ENCODE measurements at places on chromosomes 5 and 9.

DNA sequence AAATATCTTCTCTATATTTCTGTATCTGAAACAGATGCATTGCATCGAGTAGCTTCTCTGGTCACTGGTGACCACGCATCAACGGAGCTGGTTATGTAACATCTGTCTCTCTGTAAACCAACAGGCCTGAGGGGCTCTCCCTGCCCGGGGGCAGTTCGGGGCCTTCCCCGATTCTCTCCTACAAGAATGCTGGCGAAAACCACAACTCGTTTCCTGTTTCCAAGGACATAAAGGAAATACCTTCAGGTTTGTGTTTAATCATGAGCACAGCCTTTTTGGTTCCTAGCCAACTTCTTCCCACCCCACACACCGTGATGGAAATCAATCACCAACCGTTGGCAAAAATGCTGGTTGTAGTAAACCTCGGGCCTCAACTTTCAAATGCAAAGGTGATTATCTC is 25.1 kb downstream of the GDNF start:
- no peak for DNase-seq

DNA sequence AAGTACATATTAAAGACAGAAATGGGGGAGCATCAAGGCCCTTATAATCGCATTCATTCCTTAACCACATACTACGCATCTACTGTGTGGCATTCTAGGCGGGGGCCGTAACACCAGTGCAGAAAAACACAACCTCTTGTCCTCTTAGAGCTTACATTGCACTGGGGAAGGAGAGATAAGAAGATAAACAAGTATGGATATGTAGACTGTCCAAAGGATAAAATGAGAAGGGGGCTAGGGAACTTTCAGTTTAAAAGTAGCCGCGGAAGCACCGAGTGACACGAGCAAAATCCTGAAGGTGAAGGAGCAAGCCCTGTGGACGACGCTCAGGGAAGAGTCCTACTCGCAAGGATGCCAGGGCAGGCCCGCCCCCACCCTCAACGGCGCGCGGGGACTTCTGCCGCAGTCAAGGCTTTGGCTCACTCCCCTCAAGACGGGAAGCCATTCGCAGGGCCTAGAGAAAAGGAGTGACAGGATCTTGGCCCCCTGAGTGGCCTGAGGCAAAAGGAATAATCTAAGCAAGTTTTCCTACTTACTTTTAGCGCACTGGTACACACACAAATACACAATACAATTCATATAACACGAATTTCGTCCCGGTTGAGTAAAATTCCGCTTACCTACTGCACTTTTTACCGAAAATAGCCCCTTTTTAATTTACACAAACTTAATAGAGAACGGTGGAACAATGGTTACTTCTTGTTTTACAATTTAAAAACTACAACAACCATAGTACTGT is 1.3 kb upstream of the NIPBL start:
- DNase-seq = no peak

- DNase-seq = no peak
Measured at GRCh38 chr5:115738830-115739229, 77.6 kb downstream of the CDO1 start.

GRCh38 chr9:114169952-114170770 is 14.8 kb downstream of the COL27A1 start:
- DNase-seq = peak; percentile 73

DNA sequence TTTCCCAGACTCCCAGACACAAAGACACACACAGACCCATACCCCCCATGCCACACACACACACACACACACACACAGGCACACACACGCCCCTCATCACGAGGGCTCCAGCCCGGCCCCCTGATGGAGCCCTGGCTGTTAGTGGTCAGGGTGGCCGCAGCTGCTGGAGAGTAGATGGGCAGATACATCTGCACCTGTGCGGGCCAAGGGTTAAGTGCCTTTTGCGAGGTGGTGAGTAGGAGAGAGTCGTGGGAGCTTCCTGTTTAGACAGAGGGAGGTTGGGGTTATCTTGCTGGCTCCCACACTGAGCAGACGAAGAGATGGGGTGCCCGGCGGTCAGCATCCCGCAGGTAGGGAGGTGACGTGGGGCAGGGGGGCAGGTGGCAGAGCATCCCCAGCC is 8.2 kb downstream of the PRRX2 start:
- DNase-seq = no peak

- DNase-seq = no peak
Measured at GRCh38 chr9:130414910-130415746, 29.6 kb upstream of the ASS1 start.

DNA sequence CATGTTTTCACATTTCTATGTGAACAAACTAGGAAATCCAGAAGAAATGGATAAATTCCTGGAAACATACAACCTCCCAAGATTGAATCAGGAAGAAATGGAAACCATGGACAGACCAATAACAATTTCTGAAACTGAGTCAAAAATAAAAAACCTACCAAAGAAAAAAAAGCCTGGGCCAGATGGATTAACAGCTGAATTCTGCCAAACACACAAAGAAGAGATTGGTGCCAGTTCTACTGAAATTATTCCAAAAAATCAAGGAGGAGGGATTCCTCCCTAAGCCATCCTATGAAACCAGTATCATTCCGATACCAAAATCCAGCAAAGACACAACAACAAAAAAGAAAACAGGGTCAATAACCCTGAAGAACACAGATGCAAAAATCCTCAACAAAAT is 166.9 kb upstream of the FBXL7 start:
- no peak for DNase-seq

GRCh38 chr9:876425-876824 is 34.9 kb downstream of the DMRT1 start:
- no peak for DNase-seq

DNA sequence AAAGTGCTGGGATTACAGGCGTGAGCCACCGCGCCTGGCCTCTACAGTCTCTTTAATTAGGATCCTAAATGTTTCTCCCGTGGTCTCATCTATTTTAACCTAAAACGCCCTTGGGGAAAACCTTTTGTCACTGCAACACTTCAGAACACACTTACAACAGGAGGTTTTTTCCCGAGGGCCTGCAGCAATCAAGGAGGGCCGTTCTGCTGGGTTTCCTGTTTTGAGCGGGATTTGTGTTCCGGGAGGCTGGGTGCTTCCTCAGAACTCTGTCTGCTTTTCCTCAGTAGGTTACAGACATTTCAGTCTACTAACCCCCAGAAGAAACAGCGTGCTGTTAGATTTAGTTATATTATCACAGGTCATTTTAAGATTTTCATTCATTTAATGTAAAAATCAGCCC is 65.4 kb upstream of the IRX4 start:
- DNase-seq = no peak

GRCh38 chr5:135440916-135441315 is 6.2 kb downstream of the DCANP1 start:
- DNase-seq = no peak

DNA sequence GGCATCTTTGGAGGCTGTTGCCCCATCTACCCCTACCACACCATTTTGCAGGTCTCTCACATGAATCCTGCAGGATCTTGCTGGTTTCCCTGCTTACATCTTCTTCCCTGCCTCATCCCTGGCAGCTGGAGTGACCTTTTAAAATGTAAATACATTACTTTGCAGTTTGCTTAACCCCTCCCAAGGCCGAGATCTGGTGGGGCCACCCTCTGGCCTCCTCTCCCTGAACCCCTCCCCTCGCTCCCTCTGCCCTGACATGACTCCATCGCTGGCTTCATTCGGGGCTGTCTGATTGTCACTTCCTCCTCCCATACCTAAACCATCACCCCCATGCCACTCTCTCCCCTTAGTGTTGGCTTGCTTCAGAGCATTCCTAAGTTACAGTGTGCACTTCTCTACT is 12.6 kb upstream of the PALM2AKAP2 start:
- no peak for DNase-seq

- no peak for DNase-seq
Measured at GRCh38 chr9:15670246-15670645, 117.4 kb downstream of the CCDC171 start.

GRCh38 chr9:83986195-83986594 is 5.6 kb downstream of the RMI1 start:
- no peak for DNase-seq

- no peak for DNase-seq
Measured at GRCh38 chr5:16842896-16843295, 93.2 kb downstream of the MYO10 start.

GRCh38 chr9:14747111-14747510 is 24.6 kb upstream of the CER1 start:
- no peak for DNase-seq

DNA sequence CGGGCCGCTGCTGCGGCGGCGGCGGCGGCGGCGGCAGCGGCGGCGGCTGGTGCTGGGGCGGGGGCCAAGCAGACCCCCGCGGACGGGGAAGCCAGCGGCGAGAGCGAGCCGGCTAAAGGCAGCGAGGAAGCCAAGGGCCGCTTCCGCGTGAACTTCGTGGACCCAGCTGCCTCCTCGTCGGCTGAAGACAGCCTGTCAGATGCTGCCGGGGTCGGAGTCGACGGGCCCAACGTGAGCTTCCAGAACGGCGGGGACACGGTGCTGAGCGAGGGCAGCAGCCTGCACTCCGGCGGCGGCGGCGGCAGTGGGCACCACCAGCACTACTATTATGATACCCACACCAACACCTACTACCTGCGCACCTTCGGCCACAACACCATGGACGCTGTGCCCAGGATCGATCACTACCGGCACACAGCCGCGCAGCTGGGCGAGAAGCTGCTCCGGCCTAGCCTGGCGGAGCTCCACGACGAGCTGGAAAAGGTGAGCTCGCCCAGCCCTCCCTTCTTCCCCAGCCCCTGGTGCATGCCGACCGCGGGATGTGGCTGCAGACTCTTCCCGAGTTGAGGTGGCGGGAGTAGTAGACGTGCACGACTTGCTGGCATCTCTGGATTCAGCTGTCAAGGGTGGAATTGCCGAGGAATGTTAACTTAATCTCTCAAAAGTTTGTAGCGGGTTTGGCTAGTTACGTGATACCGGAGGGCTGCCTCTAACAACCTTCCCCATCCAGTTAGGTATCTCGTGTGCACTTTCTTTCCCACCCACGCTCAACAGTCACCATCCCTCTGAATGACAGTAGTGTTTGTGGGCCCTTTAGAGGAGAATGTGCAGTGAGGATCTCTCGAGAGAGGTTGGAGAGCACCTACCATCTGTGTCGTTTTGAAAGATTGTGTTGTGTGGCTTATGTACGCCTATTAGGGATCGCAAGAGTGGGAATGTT is 932 bp downstream of the SLC12A2 start:
- DNase-seq = no peak

DNA sequence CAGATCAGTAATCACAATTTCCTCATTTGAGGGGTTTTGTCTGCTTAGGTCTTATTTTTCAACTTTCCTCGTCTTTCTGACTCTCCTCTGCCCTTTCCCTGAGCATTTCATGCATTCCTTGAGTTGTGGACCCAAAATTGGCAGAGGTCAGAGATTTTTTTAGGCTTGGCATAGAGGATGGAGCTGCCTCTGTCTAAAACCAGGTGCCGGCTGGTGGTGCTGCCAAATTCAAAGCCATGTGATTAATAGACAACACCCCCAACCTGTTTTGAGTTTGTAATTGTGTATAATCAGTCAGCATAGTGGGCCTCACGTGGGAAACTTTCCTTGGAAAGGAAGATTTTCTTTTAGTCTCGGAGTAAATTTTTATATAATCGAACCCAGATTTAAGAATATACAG is 39.6 kb downstream of the TJP2 start:
- DNase-seq = no peak

- no peak for DNase-seq
Measured at GRCh38 chr9:112823257-112823656, 67.4 kb downstream of the SLC46A2 start.

DNA sequence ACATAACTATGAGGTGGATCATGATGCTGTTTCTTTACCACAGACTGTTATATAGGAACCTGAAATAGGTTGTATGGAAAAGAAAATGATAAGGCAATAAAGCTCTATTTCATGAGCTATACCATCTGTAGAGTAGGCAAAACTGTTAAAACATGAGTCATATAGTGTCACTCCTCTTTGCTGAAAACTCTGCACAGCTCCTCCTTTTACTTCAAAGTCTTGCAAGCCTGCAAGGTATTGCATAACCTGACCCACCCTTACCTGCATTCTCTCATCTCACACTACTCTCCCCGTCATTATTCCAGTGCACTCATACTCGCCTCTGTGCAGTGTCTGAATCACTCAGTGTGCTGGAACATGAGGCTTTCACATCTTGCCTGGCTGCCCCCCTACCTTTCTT is 790.1 kb downstream of the EFNA5 start:
- DNase-seq = no peak

DNA sequence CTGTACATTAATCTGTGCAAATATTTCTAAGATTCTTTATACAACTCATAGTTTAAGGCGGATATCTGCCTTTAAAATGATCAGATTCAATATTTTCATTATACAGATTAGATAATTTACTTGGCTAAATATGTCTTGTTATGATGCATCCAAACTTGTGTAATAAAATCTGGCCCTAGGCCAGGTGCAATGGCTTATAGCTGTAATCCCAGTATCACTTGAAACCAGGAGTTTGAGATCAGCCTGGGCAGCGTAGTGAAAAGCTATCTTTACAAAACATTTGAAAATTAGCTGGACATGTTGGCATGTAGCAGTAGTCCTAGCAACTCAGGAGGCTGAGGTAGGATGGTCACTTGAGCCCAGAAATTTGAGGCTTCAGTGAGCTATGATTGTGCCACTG is 2002.2 kb upstream of the ACO1 start:
- DNase-seq = no peak

DNA sequence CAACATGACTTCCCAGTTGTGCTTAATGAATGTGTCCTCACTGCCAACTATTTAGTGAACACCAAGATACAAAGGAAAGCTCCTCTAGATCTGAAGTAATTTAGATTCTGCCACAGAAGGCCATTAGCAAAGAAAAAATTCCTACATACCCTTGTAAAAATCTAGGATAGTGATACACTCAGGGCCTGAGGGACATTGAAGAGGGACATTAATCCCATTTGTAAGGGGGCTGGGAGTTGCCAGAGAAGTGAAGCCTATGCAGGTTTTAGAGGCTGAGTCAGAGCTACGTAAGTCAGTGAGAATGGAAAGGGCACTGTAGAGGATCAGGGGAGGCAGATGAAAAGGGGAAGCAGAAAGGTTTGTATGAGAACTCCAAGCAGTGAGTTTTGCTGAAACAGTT is 286.9 kb upstream of the TARS1 start:
- DNase-seq = no peak

DNA sequence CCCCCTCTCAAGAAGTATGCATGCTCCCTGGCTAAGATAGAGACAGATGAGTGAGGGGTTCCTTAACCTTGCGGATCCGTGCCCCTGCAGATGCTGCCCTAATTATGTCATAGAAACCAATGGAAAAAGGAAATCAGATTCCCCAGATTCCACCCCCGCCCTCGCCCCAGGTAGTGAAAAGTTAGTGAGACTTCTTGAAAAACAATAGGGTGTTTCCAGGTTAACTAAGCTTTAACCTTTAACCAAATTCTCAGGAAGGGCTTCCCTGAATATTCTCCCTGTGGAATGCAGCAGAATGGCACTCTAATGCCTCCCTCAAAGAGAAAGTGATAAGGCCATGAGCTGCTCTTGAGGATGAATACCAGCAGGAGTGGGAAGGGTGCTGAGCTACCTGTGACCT is 116.0 kb upstream of the RANBP3L start:
- no peak for DNase-seq

GRCh38 chr5:120140501-120140900 is 323.6 kb upstream of the PRR16 start:
- no peak for DNase-seq

Data from smooth muscle cell of the brain vasculature (primary cell).